ENCODE measurements at places on chromosomes 16 and 17.
A peak's percentile ranks its signal among the peaks of the same experiment; 100 is the strongest.

DNA sequence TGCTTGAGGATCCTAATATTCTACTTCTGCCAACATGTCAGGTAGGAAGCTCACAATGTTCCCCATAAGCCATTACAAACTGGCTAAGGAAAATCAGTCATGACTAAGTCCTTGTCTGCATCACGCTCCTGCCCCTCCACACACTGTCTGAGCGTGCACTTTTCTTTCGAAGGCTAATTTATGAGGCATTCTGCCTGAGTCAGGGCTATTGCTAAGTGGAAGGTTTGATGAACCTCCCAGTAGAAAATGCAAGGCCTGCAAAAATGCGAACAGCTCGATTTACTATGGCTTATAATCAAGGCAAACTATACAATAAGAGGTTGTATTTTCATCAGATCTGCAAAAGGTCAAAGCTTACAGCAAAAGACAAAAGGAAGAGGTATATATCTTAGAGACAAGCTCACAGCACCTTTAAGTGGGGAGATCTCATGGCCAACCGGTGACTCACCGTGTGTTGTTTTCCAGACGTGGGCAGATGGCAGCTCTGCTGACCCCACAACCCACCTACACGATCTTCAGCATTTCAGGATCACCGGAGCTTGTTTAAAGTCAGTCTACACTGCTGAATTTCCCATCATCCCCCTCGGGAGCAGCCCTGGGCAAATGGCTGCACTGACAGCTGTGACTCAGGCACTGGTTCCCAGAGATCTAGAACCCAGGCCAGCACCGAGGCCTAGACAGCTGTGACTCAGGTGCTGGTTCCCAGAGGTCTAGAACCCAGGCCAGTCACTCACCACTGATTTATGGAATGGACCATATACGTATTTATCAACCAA is 26.1 kb downstream of the MEAK7 start:
- DNase-seq, result no peak

- DNase-seq, result no peak
These were observed 15.8 kb downstream of the EMP2 start for GRCh38 chr16:10564591-10564990.

DNA sequence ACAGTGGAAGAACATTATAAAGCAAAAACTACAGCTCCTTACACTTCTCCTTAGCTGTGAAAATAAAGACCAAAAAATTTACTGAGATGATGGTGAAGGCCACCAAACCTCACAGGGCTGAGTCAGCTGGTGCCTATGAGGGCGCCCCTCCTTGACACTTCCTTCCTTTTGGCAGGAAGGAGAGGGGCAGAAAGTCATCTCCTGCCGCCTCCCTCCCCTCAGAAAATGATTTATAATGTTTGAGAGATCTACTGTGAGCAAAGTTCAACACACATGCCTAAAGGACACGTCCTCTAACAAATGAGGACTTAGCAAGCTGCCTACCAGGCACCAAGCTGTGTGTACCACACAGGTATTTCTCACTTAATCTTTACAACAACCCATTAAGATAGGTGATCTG is 245.7 kb downstream of the PRKCA start:
- no peak for DNase-seq

DNA sequence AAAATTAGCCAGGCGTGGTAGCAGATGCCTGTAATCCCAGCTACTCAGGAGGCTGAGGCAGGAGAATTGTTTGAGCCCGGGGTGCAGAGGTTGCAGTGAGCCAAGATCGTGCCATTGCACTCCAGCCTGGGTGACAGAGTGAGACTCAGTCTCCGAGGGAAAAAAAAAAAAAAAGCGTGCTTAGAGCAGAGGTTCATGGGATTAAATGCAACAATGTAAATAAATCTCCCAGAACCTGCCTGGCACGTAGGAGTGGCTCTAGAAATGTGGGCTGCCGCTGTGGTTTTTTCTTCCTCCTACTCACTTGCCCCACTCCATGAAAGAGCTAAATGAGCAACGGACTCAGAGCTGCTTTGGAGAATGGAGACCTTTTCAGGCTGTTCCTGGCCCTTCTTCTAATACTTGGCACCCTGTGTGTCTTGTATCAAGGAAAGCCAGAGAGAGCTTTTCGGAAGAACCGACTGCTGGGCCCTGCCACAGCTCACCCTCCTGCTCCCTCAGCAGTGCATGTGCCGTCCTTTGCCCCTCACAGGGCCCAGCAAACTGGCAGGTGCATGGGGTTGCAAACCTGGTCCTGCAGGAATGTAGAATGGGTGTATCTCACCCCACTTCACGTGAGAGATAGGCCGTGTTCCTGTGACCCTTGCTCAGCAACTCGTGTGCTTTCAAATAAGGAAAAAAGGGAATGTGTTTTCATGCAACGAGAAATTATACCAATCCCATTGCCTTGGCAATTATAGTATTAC is 52.0 kb downstream of the LDHD start:
- DNase-seq, result no peak

DNA sequence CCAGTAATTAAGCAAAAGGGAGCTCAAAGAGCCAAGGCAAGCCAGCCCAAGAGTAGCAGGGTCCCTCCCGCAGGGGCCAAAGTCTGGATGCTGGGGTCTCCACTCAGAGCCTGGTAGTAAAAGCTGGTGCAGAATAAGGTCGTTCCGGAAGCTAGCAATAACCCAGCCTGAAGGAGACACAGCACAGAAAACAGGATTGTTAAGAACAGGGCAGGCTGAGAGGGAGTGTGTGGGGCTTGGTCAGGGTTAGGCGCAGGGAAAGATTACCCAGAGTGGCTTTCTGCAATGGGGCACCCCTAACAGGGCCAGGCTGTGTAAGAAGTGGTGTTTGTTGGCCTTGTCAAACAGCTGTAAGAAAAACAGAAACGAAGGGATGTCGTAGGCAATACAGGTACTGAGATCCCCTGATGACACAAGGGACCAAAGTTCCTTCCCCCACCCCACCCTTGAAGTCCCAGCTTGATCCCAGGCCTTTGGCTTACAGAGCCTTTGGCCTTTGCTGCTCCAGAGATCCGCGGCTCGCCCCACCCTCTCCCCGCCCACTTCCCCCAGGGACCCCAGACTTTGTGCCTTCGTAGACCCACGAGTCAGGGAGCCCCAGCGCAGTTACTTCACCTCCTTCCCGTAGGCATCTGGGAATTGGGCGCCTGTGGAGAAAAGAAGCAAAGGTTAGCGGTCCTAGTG is 712 bp downstream of the TMEM256 start:
- no peak for DNase-seq

GRCh38 chr17:43661699-43662412 is at the start of gene MEOX1:
Gene MEOX1, minus strand, starts transcription at chr17:43661922. Its CDS starts 388 bp downstream, at chr17:43661534.
- DNase-seq, result no peak

GRCh38 chr17:57605675-57606105 is 139.4 kb downstream of the CCDC182 start:
- no peak for DNase-seq

- DNase-seq, result peak; percentile 50
These were observed 8.9 kb downstream of the BAIAP2 start for GRCh38 chr17:81043725-81044427.

DNA sequence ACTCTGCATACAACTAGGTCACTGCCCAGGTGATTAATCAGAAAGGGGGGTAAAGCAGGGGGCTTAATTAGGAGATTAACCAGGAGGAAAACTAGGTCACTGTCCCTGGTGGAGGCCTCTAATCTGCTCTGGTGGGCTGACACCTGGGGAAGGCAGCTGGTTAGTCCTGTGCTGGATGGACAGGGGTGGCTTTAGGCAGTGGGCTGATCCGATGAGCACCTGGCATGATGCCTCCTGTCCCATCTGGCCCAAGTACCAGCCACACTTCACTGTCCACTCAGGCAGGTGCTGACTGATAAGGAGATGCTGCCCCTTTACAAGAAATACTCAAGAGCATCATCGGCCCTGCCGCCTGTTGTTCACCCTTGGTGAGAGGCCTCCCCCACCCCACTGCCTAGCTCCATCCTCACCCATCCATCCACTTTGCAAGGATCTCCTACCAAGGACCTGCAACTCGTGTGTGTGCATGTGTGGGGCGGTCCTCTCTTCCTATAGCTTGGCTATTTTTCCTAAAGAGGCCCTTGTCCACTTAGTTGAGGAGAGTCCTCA is 13.8 kb upstream of the RCVRN start:
- no peak for DNase-seq

DNA sequence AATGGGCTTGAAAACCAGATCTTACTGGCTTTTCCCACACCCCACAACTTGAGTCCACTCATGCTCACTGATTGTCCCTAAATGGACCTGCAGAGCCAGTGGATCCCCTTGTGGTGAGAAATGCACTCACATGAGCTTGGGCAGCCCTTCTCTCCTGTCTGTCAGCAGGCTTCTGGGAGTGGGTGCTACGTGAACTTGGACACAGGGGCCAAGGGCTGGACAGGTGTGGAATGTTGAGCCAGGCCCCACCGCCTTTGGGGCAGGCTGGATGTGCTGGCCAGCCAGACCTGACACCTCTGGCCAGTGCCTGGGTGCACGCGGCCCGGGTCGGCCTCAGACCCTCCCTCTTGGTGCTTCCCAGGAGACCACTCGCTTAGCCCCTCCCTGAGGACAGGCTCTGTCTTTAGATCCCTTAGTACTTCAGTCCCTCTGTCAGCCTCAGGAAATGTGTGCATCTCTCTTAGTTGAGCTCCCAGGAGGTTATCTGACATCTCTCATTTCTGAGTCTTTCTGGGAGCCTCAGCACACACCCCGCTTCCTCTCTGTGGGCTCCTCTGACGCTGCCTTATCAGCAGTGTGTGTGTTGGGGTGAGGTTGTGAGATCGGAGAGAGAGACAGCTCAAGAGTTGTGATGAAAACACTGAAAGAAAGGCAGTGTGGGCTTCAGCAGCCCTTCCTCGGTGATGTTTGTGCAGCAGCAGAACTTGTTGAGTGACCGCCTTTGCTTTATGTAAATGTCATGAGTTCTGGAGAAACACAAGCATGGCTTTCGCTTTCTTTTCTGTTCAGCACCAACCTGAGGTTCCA is 117.0 kb downstream of the RAB11FIP4 start:
- peak; percentile 31 for DNase-seq

- DNase-seq, result peak; percentile 61
These were observed 9.9 kb downstream of the ANKRD40 start for GRCh38 chr17:50697663-50698272.

GRCh38 chr16:16905850-16906249 is 526.9 kb downstream of the NPIPA7 start:
- no peak for DNase-seq

GRCh38 chr16:56488035-56488434 is 31.8 kb downstream of the BBS2 start:
- DNase-seq, result no peak

DNA sequence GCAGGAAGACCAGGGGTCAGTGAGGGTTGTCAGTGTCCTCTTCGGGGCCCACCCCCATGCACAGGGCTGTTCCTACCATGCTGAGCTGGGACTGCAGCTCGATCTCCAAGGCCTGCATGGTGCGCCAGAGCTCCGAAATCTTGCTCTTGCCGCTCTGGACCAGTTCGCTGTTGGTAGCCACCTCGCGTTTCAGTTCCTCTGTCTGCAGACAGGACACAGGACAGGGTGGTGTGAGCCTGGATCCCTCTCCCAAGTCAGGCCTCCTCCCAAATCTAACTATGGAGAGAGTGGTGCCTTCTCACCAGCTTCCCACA is 90.9 kb downstream of the GOSR1 start:
- no peak for DNase-seq

DNA sequence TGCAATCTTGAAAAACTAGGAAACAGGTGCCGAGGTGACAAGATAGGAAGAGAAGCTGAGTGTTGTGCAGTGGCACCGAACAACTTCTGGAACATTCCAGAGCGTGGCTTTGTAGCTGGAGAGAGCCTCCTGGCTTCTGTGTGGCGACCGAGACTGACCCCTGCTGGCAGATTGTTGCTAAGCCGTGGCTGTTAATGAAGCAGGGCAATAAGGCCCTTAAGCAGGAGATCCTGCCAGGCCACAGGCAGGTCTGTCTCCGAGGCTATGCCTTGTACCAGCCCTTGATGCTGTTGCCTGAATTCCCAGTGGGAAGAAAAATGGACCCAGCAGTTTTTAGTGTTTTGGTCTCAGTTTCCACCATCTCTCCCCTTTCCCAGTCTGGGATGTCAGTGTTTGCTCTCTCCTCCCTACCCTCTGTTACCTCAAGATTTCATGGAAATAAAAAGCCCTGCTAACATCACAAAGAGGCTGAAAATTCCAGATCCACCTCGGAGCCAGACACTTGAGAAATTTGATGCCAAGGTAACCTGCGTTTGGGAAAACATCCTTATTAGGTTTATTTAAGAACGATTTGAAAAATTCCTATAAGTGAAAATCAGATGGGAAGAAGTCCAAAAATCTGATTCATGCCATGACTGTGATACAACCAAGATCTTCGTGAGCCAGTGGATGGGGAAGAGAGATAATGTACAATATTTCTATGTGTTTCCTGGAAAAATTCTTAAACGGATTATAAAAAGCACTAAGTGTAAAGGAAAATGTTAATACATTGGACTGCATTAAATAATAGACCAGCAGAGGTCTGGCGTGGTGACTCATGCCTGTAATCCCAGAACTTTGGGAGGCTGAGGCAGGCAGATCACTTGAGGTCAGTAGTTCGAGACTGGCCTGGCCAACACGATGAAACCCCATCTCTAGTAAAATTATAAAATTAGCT is 265.1 kb downstream of the PRKCA start:
- DNase-seq, result peak; percentile 87

DNA sequence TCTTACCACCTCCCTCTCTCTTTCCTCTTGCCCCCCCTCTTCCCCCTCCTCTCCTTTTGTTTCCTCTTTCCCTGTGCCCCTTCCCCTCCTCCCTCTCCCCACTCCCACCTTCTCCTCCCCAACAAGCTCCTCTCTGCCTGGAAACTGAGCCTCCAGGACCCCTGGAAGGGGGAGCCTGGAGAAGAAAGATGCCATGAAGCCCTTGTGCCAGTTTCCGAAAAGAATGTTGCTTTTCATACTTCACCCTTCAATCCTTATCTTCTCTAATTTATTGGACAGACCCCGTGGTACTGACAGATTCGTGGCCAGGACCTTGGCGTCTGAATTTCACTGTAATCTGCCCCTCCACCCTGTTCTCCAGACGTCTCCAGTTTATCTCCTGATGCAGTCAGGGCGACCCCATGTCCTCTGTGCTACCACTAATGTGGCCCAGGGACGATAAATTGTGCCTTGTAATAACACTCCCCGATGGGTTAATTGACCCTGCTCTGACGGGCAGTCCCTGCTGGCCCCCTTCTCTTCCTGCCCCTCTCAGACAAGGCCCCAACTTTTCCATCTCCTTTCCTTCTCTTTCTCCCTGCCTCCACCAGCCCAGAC is 138.4 kb upstream of the GSE1 start:
- no peak for DNase-seq

DNA sequence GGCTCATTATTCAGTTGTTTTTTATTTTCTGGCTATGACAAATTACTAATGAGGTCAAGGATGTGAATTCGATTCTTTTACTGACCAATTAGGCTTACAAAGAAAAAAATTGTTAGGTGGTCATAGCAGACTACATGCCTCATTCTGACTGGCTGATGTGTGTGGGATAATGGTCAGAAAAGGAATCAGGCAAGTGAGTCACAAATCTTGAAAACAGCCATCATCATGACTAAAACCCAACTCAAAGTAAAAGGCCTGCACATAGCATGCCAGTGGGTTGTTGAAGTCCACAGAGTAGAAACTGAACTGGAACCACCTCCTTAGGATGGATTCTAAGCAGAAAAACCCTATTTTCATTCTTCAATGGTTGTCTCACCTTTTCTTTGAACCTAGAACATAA is 8.6 kb downstream of the RPGRIP1L start:
- DNase-seq, result no peak
